Stimulated activated CD4-positive, alpha-beta T cell treated with anti-CD3 and anti-CD28 coated beads, Interleukin-1b, Interleukin-23, amount 100 ng/mL, for 1 hour (primary cell): ENCODE measurements at places on chromosomes 5 and 9.

- no peak for DNase-seq
Observed at GRCh38 chr5:126138281-126138931, 284.8 kb upstream of the GRAMD2B start.

GRCh38 chr9:32500768-32501167, 25.2 kb downstream of the RIGI start:
- DNase-seq = no peak

DNA sequence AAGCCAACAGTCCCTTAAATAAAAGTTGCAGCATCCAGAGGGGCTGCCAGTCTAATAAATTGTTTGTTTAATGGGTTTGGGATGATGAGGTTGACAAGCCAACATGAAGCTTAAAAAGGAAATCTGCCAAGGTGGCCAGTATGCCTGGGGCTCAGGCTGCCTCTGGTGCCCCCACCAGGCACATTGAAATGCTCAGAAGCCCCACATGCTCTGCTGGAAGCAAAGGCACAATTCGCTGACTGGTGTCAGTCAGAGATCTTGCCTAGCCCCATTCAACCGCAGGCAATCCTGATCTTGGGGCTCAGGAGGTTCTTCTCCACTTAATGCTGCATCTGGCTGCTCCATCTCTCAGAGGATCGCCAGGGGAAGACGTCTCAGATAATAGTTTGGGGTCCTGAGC, 44.2 kb upstream of the TCERG1 start:
- DNase-seq = no peak

- DNase-seq = no peak
Observed at GRCh38 chr9:127444921-127445850, 6.0 kb downstream of the RPL12 start.
